ENCODE measurements at places on chromosomes 2 and 18.

DNA sequence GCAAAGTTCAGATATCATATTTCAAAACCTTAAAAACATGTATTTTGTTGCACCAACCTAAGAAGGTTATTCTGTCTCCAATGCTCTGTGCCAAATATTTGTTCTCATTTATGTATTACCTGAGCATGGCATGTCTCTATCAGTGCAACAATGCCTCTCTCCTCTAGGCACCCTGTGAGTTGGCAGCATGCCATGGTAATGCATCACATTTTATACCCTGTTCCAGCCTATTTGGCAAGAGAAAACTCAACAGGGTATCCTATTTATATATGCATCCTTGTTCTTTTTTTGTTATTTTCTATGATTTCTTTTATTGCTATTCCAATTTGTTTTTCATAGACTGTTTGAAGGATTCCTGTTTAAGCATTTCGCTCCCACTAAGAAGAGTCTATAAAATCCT lies 126.3 kb upstream of the NRXN1 start:
- DNase-seq: no peak

- DNase-seq: no peak
These were observed 41.6 kb downstream of the SH3RF3 start for GRCh38 chr2:109170645-109171044.

- DNase-seq: no peak
These were observed 306.0 kb downstream of the MTX2 start for GRCh38 chr2:176575237-176575744.

DNA sequence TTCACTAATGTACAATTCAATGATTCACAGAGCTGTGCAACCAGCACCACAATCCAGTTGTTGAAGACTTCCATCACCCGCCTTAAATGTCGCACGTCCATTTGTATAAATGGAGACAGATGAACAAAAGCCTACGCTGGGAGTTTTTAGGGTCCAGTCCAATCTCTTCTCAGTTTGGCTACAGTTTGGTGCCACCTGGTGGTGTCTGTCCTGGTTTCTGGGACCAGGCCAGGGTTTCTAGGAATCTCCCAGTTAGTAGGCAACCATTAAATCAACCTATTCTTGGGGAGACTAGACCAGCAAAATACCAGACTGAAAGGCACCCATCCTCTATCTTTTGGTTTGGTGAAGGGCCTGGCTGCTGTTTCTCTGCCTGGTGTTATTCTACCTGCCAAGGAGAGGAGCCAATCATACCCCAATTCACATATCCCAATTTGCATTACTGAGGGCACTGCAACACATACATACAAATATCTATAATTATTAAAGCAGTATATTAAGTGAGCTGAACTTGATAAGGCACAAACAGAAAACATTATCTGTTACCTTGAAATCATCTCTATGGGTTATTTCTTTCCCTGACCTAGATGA lies 3.2 kb upstream of the DDX1 start:
- no peak for DNase-seq

All from stimulated activated CD8-positive, alpha-beta memory T cell treated with anti-CD3 and anti-CD28 coated beads, Interleukin-4, amount 100 ng/mL, for 1 hour (primary cell).